ENCODE measurements at places on chromosomes 7 and 10.
A peak's percentile ranks its signal among the peaks of the same experiment; 100 is the strongest.

DNA sequence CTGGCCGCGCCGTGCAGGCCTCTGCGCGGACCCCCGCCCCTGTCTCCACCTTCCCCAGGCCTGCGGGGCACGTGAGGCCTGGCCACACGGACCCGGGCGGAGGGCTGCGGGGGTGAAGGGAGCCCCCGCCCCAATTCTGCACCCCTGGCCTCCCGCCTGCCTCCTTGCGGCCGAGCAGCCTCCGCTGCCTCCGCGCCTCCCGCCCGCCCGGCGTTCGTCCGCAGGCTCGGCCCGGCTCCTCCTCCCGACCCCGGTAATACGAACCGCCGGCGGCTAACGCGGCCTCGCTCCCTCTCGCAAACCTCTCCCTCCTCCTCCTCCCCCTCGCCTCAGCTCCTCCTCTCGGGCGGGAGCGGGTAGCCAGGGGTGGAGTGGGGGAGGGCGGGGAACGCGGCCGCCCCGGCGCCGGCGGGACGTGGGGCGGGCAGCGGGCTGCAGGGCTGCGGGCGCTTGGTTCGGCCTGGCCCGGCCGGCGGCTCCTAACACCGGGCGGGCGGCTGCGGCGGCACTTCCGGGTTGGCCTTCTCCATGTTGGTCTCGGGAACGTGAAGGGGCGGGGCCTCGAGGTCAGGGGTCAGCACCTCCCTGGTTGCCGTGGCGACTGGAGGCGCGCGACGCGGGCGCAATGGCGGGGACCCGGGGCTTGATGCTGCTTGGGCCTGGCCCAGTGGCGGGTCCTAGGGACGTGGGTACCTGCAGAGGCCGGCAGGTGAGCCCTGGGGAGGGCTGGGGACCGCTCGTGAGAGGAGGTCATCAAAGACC is at the start of gene RAB11FIP2:
TSS of gene RAB11FIP2 (minus strand) at position 547 of the 762 bp plus-strand sequence. CDS start 778 bp downstream, outside the sequence.
- peak; percentile 97 for DNase-seq

DNA sequence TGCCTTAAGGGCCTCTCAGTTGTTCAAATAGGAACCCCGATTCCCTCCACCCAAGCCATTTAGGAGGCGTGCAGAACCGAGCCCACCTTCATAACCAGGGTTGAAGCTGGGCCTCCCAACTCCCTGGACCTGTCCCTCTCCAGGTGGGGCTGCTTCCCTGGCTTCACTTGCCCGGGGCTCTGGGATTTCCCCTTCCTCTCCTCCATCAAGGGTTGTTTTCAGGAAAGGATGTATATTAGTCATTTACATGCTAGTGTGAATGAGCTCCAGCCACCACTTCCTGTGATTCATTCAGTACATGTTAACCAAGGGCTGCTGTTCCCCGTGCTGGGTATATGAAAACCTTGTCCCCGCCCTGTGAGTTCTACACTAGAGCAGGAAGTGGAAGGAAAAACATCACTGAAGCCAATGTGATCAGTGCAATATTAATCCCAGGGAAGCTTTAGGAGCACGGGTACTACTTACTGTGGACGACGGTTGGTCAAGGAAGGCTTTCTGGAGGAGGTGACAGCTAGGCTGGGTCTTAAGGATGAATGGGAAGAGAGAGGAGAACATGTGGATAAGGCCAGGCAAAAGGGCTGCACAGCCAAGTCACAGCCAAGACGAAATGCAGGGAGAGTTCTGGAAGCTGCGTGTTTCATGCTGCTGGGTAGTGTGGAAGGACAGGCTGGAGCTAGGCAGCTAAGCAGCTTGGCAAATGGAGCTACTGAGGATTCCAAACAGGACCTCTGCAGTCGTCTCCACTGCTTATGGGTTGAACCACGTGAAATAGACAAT is 150.1 kb upstream of the SHH start:
- DNase-seq = no peak

GRCh38 chr7:41974870-41975557 is 262.0 kb downstream of the GLI3 start:
- DNase-seq = no peak

DNA sequence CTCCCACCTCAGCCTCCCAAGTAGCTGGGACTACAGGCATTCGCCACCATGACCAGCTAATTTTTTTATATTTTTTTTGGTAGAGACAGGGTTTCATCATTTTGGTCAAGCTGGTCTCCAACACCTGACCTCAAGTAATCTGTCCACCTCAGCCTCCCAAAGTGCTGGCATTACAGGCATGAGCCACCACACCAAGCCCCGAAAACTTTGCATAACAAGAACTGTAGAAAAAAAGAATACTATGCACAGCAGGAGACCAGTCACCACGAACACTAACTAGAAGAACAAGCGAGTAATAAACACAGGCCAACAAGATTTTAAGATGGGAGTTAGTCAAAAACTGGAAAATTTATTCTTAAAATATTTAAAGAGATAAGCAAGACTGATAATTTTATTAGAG is 447.0 kb downstream of the ETV1 start:
- DNase-seq = no peak

DNA sequence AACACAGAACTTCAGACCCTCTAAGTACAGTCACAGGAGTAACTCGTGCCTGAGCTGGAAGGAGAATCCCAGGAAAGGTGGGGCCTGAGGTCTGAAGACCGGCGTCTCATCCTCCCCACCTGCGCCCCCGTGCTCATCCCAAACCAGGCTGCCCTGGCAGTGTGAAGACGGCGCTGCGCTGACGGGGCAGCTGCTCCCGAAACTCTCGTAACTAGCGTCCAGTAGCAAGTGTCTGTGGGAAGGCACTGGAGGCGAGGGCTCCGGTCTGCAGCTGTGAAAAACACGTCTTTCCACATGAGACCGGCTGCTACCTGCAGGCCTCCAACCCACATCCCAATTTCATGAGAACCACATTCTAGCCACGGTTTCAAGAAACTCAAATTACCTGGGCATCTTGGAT is 136.6 kb upstream of the RNF32 start:
- no peak for DNase-seq

- peak; percentile 43 for DNase-seq
These were observed 15.9 kb downstream of the FBH1 start for GRCh38 chr10:5905854-5906507.

DNA sequence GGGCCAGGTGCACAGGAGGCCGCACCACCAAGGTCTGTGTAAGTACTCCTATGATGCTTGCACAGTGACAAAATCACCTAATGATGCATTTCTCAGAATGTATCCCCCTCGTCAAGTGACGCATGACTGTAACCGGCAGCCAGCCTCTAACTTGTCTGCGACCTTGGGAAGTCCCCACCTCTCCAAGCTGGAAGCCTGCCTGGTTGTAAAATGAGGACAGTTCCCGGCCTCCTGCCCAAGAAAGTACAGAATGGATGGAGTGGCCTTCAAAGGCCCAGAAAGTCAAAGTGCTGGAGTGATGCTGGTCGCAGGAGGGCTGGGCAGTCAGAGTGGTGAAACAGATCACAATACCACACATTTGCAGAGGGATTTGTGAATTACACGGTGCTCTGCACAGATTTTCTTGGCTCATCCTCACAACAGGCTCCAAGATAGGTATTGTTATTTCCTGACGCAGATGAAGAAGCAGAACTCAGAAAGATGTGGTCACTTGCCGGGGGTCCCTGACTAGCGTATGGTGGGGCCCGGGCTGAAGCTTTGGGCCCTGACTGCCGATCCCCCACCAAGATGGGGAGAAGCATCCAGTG is 22.8 kb downstream of the SPOCK2 start:
- DNase-seq = no peak

DNA sequence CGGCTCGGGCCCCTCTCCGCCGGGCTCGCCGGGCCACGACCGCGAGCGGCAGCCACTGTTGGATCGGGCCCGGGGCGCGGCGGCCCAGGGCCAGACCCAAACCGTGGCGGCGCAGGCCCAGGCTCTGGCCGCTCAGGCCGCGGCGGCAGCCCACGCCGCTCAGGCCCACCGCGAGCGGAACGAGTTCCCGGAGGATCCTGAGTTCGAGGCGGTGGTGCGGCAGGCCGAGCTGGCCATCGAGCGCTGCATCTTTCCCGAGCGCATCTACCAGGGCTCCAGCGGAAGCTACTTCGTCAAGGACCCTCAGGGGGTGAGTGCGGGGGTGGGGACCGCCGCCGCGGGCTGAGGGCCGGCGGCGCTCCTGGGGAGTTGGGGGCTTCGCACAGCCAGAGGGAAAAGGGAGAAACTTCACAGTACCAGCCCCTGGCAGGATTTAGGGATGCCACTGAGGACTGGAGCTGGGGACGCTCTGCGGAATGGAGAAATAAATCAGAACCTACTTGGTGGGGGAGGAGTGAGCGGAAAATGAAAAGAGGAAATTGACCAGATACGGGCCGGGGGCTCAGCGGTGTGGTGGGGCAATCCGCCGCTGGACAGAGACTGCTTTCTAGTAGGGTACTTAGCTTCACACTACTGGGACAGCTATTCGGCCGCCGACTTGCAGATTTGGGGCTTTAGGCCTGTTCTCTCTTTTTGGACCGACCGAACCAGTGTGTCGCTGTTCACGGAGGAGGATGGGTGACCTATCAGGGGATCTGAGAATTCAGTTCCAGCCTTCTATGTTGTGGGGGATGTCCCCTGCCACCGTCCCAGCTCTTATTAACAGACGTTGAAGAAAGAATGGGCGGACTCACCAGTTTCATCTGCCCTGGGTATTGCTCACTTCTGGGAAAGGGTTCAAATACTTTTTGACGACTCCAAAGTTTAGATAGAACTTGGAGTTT is 669 bp downstream of the PI4K2A start:
- peak; percentile 48 for DNase-seq

- DNase-seq = no peak
These were observed 19.6 kb upstream of the TLX1 start for GRCh38 chr10:101111547-101111946.

- no peak for DNase-seq
These were observed 99.6 kb upstream of the CCNY start for GRCh38 chr10:35236739-35237138.

- DNase-seq = no peak
These were observed 33.1 kb downstream of the ASB13 start for GRCh38 chr10:5633166-5633749.

DNA sequence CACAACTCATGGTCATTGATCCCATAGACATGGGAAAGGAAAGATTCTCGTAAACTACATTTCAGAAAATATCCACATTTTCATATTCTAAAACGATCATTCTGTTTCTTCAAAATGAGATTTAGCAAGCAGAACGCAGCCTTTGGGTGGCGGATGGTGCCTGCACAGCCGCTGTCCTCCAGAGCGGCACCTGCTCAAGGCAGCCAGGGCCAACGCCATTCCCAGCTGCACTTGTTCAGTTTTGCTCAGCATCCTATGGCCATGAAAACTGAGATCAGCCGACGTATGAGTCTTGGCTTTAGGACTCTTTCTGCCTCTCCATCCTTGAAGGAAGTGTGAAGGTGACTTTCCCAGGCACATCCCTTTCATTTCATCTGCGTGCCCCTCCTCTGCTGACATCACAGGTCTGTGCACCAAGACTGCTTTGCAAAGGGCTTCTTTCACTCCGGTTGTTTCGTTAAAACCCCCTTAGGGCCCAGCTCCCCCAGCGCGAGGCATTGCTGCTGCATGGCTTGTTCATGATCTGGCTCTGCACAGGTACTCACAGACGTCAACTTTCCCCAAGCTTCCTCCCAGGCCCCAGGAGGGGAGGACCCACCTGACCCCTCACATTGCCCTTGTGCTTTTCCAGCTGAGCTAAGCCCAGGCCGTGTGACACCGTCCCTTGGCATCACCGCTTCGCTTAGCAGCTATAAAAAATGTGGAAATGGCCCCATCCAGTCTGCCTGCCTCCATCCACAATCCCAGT is 37.2 kb downstream of the TCERG1L start:
- DNase-seq = no peak

GRCh38 chr7:30893357-30893756 is 18.3 kb upstream of the AQP1 start:
- DNase-seq = no peak

GRCh38 chr7:1028775-1029636 is 15.3 kb upstream of the GPR146 start:
- DNase-seq = peak; percentile 56

- DNase-seq = no peak
These were observed 84.2 kb upstream of the LRRN3 start for GRCh38 chr7:111006691-111007090.

DNA sequence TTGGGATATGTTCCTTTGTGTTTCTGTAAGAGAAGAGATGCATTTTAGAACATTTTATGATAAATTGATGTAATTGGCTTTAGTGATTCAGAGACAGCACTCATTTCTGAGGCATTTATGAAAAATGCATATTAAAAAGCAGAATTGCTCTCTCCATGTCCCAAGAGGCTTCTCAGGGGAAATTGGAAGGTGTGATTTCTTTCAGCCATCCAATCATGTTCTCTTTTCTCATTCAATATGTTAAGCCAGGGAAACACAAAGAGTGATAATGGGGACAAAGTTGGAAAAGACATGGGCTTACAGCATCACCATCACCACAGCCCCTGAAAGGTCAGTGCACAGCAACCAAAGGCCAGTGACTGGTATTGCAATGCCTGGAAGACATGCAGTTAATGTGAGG is 129.9 kb upstream of the COL1A2 start:
- DNase-seq = no peak

- no peak for DNase-seq
These were observed 194.1 kb downstream of the EMX2 start for GRCh38 chr10:117736655-117737054.

- DNase-seq = no peak
These were observed 514.8 kb downstream of the TNS3 start for GRCh38 chr7:47066976-47067614.

DNA sequence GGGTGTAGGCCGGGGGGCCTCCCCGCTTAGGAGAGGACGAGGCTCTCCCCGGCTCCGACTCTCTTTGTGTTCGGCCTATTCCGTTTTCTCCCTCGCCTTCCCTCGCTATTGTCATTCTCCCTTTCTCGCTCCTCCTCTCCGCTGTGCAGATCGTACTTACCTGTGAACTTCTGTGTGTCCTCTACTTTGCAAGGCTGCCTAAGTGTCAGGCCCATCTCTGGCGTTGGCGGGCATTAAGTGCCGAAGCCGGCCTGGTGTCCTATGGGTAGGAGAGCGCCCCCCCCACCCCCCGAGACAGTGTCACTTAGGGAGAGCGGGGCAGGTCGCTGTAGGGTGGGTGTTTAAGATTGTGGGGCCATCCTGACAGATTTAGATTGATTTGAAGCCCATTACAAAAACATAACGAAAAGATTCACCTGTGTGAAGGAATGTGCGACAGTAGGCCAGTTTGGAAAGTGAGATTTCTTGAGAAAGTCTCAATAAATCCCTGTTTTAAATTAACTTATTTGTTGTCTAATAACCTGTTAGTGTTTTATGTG is 579 bp downstream of the RBM33 start:
- peak; percentile 30 for DNase-seq

DNA sequence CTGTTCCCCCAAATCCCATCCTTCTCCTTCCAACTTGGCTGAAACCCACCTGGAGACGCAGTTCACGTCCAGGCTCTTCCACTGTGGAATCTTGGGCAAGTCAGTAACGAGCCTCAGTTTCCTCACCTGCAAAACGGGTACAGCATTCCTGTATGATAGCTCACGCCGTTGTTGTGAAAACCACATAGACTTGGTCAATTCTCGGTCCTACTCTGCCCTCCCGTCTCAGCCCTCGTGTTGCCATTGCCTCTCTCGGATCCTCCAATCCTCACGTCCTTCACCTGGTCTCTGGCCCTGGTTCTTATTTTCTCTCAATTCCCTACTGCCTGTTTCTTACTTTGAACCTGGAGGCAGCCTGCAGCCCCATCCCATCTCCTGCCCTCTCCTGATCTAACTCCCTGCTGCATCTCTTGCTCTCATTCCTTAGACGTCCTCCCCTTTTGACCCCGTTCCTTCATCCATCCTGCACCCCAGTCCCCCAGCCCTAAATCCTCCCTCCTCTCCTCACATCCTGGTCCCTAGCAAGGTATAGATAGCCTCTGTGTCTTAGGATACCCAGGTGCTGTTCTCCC is 2.0 kb upstream of the MUC12 start:
- no peak for DNase-seq

- DNase-seq = no peak
These were observed 33.6 kb downstream of the GHRHR start for GRCh38 chr7:30997316-30997715.

- no peak for DNase-seq
These were observed 52.3 kb upstream of the KIAA1217 start for GRCh38 chr10:24156686-24157085.

Measured in glutamatergic neuron (in vitro differentiated cells).